Sigmoid colon (tissue), 7 donors: ENCODE measurements at places on chromosomes 16 and 17. TPM values are rescaled to one million over a fixed set of nuclear protein-coding genes. Genes with fewer than 3 reads are reported as not detected.
A peak's percentile ranks its signal among the peaks of the same experiment; 100 is the strongest.

ITGB4 gene
- 28.5 TPM for total RNA-seq

INPP5K gene
- total RNA-seq: 59.2 TPM

C16orf89 gene
- total RNA-seq: 12.2 TPM

TAC4 gene
- total RNA-seq: not detected

MT1A gene
- 34.1 TPM for total RNA-seq

PPP1R27 gene
- not detected for total RNA-seq

RSKR gene
- 4.3 TPM for total RNA-seq

GUCY2D gene
- not detected for total RNA-seq

DNA sequence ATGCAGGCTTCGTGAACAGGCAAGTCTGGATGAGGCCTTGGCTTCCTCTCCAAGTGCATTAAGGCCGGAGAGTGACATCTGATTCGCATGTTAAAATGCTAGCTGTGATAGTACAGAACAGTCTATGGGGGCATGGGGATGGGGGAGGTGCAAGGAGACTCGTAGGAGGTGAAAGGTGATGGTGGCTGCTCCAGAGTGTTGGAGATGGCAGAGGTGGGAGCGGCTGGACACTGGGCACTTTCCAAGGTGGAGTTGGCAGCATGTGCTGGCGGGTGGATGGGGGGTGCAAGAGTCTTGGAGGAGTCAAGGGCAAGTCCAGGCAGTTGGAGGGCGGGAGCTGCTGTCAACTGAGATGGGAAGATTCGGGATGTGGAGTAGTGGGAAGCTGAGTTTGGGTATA is 350.9 kb upstream of the TNRC6C start:
- DNase-seq: peak; percentile 55

DNA sequence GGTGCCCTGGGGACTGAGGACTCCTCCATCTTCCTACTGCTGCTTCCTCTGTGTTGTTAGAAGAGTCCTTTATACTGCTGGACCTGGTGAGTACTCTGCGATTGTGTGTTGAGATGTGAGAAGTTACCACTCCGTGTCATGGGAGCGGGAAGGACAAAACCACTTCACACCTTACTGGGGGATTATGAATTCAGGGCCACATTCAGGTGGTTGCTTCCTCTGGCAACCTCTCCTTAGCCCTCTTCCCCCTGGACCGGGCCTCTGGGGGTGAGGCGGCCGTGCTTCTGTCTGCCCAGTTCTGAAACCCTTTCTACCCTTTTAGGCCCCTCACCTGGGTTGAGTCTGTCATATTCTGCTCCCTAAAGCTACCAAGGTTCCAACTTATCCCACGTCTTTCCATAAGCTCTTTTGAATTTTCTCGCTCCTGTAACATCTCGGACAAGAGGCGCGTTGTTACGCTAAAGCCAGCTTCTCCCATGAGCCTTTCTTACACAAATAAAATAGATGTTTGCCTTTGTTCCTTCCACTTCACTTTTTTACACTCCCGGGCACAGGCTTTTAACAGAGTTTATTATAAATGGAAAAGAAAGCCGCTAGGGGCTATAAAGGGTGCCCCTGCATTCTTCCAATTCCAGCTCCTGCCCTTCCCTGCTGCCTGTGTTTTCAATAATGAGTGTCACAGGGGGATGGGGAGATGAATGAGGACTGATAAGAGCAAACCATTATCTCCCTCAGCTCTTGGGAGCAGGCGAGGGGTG is 20.7 kb upstream of the CDH13 start:
- DNase-seq: no peak

GRCh38 chr16:82062645-82063058 is 27.6 kb downstream of the HSD17B2 start:
- no peak for DNase-seq

DNA sequence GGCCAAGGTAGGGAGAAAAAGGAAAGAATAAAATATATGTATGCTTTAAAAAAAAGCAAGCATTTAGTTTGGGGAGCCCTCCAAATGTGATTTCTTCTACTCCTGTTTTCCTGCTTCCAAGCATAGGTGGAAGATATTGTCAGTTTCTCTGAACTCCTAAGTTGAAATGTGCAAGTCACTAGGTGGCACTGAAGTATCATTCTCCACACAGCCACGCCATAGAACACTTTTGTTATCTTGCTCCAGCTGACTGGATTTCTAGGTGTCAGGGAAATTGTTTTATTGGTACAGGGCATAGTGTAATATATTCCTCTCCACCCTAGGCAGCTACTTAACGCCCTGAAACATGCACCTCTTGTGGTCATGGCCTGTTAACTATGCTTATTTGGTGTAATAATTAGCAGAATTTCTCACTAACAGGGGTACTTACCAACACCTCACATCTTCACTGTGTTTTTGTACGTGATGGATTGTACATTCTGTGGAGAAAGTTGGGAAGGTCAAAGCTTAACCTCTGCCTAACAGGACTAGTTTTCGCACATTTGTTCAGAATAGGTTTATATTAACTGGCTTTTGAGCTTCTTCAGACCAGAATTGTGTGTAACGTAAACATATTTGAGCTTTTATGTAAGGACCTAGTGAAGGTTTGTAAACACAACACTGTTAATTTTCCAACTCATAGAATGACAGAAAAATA is 69.3 kb downstream of the FTO start:
- DNase-seq: no peak

- peak; percentile 60 for DNase-seq
These were observed 71.2 kb upstream of the GNG13 start for GRCh38 chr16:871562-872345.

DNA sequence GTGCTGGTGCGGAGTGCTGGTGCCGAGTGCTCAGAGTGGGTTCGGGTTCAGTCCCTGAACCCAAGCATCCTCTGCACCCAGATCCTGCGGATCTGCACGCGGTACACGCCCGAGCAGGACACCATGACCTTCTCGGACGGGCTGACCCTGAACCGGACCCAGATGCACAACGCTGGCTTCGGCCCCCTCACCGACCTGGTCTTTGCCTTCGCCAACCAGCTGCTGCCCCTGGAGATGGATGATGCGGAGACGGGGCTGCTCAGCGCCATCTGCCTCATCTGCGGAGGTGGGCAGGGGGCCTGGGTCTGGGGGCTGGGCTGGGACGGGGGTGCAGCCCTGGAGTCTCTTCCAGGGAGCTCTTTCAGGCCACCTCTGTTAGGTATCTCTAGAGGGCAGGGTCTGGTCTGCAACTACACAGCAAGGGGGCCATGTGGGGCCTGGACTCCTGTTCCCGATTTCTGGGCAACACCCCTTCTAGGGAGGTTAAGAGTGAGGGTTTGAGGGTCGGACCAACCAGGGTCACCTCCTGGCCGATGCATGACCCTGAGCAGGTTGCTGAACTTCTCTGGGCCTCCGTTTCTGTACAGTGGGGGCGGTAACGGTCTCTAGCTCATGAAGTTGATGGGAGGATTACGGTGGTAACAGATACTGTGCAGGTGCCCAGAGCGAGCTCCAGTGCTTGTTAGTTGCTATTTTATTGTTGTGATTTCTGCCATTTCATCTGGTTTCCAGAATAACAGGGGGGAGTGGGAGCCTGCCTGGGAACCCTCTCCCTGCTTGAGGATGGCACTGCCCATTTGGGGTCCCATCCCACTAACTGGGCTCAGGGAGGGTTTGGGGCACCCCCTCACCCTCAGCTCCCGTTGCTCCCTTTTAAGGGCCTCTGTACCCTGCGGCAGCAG is 10.1 kb downstream of the GJD3 start:
- no peak for DNase-seq

GRCh38 chr17:45355087-45355486 is 38.3 kb upstream of the MAP3K14 start:
- peak; percentile 13 for DNase-seq

GRCh38 chr17:40134184-40134583 is 6.2 kb upstream of the CASC3 start:
- no peak for DNase-seq

- DNase-seq: no peak
These were observed 1.3 kb downstream of the SALL1 start for GRCh38 chr16:51149721-51150164.

DNA sequence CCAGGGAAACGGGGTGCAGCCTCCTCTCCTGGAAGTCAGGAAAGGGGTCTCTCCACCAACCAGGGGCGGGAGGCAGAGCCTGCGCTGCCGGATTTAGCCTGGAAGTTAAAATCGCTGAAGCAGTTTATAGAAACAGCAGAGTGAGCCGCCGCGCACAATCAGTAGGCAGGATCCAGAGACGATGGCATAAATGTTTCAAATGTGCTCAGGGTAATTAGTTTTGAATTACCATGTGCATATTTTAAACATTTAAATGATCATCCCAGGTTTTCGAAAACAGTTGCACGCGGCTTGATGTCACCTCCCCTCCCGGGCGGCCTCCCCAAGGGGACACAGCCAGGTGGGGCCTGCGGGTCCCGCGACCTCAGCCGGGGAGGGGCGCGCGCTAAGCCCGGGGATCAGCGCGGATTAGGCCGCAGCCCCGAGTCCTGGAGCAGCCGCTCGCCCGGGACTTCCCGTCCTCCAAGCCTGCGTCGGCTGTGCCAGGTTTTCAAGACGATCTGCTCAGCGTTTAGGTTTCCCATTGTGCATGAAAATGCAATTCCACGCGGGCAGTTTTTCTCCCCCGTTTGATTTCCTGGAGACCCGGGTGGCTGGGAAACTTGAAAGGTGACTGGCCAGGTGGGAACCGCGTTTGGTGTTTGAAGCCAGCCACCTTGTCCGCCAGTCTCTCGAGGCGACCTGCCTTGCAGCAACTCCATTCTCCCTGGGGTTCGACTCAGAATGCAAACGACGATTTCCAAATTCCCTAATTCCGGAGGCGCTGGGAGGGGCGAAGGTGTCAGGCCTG is 78.3 kb downstream of the RPA1 start:
- DNase-seq: no peak

- DNase-seq: no peak
These were observed 12.4 kb downstream of the WSB1 start for GRCh38 chr17:27306276-27306835.

DNA sequence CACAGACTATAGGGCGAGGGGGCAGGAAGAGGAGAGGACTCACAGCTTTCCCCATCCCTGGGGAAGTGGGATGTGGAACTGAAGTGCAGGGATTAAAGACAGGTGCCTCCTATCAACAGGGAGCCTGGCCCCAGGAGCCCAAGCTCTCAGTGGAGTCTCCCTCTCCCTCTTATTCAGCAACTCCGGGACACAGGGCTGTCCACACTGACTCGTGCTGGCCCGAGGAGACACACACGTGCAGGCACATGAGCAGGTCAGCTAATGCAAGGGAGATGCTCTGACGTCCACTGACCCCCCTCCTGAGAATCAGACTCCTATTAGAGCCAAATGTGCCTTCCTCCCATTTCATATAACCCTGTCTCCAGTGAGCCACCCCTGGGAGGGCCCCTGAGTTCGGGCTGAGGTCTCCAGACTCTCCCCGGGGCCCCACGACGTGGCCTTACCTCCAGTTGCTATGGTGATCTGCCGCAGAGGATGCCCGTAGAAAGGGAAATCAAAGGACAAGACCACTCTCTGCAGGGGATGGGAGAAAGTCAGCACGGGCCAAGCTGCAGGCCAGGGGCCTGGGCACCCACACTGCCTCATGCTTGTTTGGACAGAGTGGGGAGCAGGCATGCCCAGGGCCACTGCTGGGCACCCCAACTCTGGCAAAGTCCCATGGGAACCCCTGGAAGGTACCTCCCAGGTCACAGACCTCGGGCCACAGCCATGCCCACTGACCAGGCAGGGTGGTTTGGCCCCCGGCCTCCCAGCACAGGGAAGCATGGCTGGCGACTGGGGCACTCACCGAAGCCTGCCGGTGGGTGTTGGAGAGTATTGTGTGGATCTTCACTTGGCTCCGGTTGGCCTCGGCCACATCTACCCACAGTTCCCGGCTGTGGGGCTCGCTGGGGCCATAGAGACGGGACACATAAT is 42.7 kb downstream of the PLXDC1 start:
- no peak for DNase-seq

DNA sequence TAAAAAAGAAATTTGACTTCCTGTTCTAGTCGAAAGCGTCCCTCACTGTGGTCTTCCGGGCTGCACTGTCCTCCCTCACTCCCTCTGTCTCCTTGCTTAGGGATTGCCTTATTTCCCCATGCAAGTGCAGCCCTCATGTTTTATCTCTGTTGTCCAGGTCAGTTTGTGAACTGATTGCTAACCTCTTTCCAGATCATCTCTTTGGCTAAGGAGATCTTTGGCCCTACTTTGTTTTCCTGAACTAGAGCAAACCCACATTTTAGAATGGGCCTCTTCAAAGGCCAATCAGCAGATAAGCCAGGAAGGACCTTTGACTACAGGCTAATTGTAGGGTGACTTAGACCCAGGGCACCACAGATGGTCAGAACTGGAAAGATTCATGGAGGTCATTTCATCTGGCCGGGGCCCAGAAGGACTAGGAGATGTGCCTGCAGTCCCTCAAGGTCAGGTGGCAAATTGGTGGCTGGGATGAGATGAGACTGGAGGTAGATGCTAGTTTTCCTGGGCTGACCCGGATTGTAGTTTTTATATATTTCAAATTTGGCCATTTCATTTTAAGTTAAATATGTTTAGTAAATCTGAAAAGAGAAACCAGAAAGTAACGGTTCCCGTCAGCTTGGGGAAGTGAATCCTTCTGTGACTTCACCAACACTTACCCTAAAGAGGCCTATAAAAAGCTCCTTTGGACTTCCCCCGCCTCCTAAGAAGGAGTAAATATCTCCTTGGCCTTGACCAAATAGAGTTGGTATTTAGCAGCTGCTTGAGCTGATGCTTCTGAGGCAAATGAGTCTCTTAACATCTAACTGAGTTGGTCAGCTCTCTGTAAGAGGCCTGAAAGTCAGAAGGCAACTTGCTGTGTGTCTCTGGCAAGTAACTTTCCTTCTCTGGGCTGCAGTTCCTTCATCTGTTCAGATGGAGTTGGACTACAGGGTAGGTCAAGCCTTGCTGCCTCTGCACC is 6.2 kb upstream of the SLC25A19 start:
- DNase-seq: no peak

GRCh38 chr17:41284043-41284442 is 8.5 kb downstream of the KRTAP9-7 start:
- DNase-seq: no peak

DNA sequence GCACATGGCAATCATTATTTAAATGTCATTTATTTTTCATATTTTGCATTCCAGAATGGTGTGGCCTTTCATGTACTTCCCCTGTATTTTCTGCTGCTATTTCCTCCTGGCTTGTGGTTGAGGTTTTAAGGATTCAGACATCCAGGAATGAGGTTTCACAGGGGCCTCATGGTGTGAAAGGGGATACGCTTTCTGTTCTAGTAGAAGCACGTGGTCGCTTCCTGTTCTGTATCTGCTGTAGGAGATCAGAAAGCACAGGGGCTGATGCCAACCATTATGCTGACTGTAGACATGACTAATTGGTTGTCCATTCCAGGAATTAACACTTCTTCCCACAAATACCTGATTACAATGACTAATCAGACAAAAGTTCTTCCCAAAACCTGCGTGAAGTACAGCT is 405.9 kb downstream of the SHISA9 start:
- DNase-seq: no peak
